ENCODE measurements at places on chromosomes 16 and 17. TPM values are rescaled to one million over a fixed set of nuclear protein-coding genes. Genes with fewer than 3 reads are reported as not detected.
A peak's percentile ranks its signal among the peaks of the same experiment; 100 is the strongest.

Gene TMEM238L
- not detected for total RNA-seq

Gene CCNF
- total RNA-seq, result 3.6 TPM

Gene CD7
- total RNA-seq, result 7.2 TPM

Gene EVPL
- 46.8 TPM for total RNA-seq

Gene KRT33A
- total RNA-seq, result not detected

Gene G6PC1
- total RNA-seq, result not detected

Gene MEOX1
- 1.5 TPM for total RNA-seq

Gene NOD2
- total RNA-seq, result 4.2 TPM

Gene TSC2
- total RNA-seq, result 119 TPM

Gene YBX2
- not detected for total RNA-seq

Gene KRTAP9-8
- total RNA-seq, result not detected

Gene NECAB2
- not detected for total RNA-seq

Gene TBC1D3H
- total RNA-seq, result not detected

DNA sequence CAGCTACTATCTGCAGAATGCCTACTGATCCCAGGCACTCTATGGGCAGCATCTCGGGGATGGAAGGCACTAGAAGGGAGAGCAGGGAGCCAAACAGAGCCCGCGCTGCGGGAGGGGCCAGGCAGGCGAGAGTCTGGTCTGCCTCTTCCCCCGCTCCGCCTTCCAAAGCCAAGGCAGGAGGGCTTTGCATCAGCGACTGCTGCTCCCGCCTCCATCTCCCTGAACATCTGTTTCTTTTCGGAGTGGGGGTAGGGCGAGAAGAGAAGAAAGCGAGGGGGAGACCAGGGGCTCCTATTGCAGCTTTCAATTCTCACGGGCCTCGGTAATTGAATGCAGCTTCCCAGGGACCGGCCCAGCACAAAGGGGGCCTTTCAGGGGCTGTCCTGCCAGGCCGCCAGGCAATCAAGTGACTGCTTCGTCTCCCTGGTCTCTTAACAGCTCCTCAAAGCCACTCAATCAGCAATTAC, 31.4 kb upstream of the CDC42EP4 start:
- no peak for DNase-seq

- no peak for DNase-seq
Measured at GRCh38 chr16:75486014-75486675, 9.1 kb downstream of the CHST6 start.

GRCh38 chr17:34351096-34351495, 5.2 kb upstream of the CCL13 start:
- DNase-seq, result no peak

DNA sequence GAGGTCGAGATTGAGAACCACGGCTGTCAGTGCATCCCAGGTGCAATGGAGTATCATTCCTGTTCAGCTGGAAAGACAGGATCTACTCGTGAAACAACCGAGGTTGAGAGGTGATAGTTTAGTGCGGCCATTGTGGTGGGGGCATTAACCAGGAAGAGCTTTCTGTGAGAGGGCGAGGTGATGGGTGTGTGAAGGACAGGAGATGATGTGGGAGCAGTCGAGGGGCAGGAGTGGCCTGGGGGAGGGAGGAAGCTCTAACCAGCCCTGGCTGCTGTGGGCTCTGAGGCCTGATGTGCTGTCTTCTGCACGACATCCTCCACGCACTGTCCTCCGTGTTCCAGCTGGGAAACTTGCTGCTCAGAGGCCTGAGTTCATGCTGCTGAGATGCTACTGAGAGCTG, 22.0 kb downstream of the GOSR2 start:
- DNase-seq, result no peak

- no peak for DNase-seq
Measured at GRCh38 chr17:27554152-27554551, 76.8 kb upstream of the LGALS9 start.

DNA sequence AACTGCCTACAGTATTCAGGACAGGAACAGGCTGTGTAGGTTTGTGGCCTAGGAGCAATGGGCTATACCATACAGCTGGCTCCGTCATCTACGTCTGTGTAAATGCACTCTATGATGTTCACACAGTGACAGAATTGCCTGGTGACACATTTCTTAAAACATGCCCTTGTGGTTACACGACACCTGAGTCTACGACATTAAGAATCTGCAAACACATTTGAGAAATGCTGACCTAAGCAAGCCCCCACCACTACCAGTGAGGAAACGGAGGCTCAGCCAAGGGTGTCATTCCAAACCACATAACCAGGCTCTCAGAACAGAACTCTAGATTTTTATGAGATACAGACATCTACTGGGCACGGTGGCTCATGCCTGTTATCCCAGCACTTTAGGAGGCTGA, 23.5 kb downstream of the USP36 start:
- no peak for DNase-seq

GRCh38 chr16:13391337-13391736, 489.9 kb downstream of the SHISA9 start:
- DNase-seq, result no peak

- no peak for DNase-seq
Measured at GRCh38 chr16:50933262-50933661, 191.4 kb downstream of the CYLD start.

- no peak for DNase-seq
Measured at GRCh38 chr16:2702871-2703745, 16.9 kb downstream of the PRSS27 start.

- DNase-seq, result no peak
Measured at GRCh38 chr16:8814095-8814806, 16.6 kb downstream of the PMM2 start.

GRCh38 chr17:6170349-6170748, 100.2 kb downstream of the WSCD1 start:
- DNase-seq, result no peak

DNA sequence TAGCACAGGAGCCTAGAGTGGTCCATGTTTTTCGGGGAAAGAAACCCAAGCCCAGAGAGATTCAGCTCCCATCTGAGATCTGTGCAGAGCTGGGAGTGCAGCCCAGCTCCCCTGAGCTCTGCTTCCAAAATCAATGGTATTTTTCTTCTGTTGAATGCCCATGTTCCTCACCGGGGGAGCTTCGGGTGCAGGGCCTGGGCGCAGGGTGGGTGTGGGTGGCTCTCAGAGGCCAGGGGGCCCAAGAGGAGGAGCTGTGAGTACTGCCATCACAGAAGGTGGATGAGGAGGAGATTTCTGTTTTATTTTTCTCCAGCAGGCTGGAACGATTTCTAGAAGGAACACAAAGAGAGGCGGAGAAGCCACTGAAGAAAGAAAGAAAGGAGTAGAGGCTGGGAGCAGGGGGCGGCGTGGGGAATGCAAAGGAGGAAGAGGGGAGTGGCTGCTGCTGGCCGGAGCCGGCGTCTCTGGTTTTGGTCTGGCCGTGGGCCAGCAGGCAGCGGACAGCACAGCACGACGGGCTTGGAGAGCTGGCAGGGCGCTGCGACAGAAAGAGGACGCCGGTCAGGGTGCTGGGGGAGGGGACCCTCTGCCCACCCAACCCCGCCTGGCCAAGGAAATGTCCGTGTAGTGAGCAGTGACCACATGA, 76.2 kb upstream of the KSR1 start:
- DNase-seq, result peak; percentile 85

DNA sequence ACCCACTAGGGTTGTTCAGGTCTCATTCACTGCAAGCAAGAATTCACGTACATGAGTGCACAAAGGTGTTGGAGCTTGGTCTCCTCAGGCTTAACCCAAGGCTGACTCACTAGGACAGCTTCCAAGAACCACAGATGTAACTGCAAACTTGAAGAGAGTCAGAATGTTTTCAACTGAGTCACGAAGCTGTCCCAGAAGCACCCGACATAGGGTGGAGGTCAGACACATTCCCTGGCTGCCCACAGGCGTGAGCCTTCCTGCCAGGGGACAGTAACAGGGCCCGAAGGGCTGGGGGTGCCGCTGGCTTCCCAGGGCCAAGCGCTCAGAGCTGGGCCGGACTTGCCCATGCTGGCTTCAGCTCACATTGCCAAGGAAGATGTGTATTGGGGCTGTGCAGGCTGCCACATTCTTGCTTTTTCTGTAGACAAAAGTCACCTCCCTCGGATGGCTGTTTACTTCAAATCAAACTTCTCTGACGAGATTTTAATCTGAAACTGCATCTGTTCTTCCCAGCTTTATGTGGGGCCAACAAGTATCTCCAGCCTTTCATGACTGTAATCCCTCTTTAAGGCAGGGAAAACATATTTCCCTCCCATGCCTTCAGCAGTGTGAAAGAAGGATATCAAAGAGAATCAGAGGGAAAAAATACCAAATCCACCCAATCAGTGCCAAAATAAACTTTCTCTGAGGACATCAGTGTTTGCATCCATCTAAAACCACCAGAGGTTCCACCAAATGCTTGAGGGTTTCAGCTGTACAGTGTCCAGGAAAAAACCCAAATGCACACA, 14.3 kb downstream of the CMTM3 start:
- no peak for DNase-seq

DNA sequence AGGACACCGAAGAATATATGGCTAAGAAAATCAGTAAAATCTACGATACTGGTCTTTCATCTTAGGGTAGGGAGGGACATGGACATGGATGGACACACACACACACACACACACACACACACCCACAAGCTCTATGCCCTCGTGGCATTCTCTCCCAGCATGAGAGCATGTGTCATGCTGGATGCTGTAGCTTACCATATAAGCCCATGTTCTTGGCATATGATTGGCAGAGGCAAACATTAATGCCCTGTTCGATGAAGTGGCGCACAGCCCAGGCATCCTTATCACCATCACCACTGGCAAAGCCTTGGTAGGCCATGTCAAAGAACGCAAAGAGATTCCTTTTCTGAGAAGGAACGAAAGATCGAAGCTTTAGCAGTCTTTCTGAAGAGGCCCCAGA, 17.6 kb downstream of the GOT2 start:
- DNase-seq, result no peak

GRCh38 chr16:75534560-75535205, 1.2 kb downstream of the CHST5 start:
- peak; percentile 48 for DNase-seq

DNA sequence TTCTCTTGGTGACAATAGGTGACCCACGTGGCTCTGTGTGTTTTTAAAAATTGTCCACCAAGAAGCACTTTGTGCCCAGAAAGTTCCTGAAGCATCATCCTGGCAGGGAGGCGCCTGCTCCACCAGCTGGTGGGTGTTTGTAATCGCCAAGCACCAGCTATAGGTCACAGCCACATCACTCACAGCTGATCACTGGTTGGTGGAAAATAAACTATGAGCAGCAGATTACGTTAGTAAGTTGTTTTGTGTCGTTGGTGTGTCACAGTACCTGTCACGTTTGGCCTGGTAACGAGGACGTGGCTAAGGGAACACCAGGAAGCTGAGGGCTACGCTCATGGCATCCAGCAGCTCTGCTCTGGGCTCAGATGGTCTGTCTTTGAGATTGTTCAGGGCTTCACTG, 10.1 kb downstream of the MRM3 start:
- no peak for DNase-seq

DNA sequence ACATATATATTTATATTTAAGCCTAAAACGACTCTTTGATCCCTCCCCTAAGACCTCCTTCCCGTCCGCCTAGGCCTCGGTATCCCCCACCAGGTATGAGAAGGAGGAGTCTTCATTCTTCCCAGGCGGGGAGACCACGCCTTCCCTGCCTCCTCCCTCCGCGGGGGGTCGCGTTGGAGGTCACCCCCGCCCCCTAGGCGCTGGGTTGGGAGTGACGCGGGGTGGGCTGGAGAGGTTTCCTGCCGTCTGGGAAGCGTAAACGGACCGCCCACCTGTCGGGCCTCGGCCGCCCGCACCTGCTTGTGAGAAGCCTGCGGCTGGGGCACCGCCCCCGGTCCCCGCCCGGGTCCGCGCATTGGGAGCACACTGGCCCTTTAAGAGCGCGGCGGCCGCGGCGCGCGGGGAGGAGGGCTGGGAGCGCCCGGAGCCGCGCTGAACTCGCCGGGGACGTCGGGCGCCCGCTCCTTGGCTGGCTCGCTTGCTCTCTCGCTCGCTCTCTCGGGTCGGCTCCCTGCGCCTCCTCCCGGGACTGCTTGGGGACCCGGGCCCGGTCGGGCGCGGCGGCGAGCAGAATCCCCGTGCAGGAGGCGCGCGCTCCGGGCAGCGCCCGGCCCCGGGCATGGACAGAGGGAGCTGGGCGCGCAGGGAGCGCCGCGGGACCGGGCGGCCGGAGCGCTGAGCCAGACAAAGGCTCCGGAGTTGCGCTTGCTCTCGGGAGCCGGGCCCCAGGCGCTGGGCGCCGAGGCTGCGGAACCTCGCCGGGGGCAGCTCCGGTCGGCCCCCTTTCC, at the start of gene MMP15:
Gene MMP15 (plus strand): TSS at position 404 of the 788 bp plus-strand sequence. CDS start 597 bp downstream, outside the sequence.
- DNase-seq, result peak; percentile 96

DNA sequence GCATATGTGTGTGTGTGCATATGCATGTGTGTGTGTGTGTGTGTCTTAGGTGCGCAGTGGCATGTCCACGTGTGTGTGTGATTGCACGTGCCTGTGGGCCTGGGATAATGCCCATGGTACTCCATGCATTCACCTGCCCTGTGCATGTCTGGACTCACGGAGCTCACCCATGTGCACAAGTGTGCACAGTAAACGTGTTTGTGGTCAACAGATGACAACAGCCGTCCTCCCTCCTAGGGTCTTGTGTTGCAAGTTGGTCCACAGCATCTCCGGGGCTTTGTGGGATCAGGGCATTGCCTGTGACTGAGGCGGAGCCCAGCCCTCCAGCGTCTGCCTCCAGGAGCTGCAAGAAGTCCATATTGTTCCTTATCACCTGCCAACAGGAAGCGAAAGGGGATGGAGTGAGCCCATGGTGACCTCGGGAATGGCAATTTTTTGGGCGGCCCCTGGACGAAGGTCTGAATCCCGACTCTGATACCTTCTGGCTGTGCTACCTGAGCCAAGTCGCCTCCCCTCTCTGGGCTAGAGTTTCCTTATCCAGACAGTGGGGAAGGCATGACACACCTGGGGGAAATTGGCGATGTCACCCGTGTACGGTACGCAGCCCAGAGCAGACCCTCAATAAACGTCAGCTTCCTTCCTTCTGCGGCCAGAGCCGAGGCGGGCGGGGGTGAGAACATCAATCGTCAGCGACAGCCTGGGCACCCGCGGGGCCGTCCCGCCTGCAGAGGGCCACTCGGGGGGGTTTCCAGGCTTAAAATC, 47.6 kb downstream of the IL21R start:
- no peak for DNase-seq

DNA sequence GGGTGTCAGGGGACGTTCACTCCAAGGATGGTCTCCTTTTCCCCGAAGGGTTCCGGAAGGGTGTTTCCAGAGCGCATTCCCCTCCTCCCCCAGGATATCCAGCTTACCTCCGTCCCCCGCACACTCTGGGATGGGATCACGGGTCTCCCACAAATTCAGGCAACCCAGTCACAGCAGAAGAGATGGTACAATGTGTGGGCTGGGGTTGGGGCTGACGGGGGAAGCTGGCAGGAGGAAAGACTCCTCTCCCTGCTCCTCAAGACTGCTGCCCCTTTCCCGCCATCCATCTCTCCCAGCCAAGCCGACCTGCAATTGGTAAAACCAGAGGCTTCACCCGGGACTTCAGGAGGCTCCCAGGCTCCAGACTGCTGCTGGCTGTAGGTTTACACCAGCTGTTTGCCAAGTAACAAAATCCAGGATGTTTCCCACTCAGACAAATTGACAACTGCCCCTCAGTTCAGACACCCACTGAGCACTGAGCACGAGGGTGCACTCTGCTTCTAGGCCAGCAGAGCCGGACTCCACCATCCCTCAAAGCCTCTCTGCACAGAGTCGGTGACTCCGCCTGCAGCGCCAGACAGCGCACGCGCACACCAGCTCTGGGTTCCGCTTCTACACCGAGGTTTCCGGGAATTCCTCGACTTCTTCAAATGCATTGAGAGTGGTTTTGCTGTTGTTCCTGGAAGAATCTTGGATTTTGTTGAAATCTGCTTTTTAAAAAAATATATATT, 37.7 kb downstream of the ASPA start:
- no peak for DNase-seq

Data from upper lobe of right lung (tissue), 1 donor.